ENCODE measurements at places on chromosomes 7 and 10. TPM values are rescaled to one million over a fixed set of nuclear protein-coding genes. Genes with fewer than 3 reads are reported as not detected.

ARL3 gene
- polyA plus RNA-seq, result 31.3 TPM

ZNF467 gene
- 38.0 TPM for polyA plus RNA-seq

IQCE gene
- polyA plus RNA-seq, result 28.8 TPM

DNAJC12 gene
- 11.8 TPM for polyA plus RNA-seq

BHLHA15 gene
- polyA plus RNA-seq, result not detected

IFIT1B gene
- 0.09 TPM for polyA plus RNA-seq

SEMA3D gene
- polyA plus RNA-seq, result 42.7 TPM

BICC1 gene
- polyA plus RNA-seq, result 73.0 TPM

CHN2 gene
- 17.7 TPM for polyA plus RNA-seq

TRUB1 gene
- 31.6 TPM for polyA plus RNA-seq

SSC4D gene
- polyA plus RNA-seq, result 5.2 TPM

C7orf57 gene
- 0.43 TPM for polyA plus RNA-seq

ADAP1 gene
- 17.3 TPM for polyA plus RNA-seq

GNAI1 gene
- polyA plus RNA-seq, result 101 TPM

LIPM gene
- not detected for polyA plus RNA-seq

LLCFC1 gene
- polyA plus RNA-seq, result 1.0 TPM

VWC2 gene
- polyA plus RNA-seq, result 1.1 TPM

PRXL2A gene
- polyA plus RNA-seq, result 105 TPM

ST8SIA6 gene
- 1.5 TPM for polyA plus RNA-seq

STEAP2 gene
- polyA plus RNA-seq, result 11.3 TPM

PROSER2 gene
- polyA plus RNA-seq, result 6.1 TPM

DGKI gene
- polyA plus RNA-seq, result 1.5 TPM

CPN1 gene
- polyA plus RNA-seq, result 2.3 TPM

SPDYE6 gene
- 2.4 TPM for polyA plus RNA-seq

INPP5F gene
- polyA plus RNA-seq, result 53.5 TPM

RBP3 gene
- polyA plus RNA-seq, result 0.09 TPM

OPN1SW gene
- 1.9 TPM for polyA plus RNA-seq

TRIM73 gene
- polyA plus RNA-seq, result 6.7 TPM

AKR1E2 gene
- 11.4 TPM for polyA plus RNA-seq

Measured in renal pelvis (tissue), 12 donors.